ENCODE measurements at places on chromosomes 7 and 10. TPM values are rescaled to one million over a fixed set of nuclear protein-coding genes. Genes with fewer than 3 reads are reported as not detected.

- no peak for DNase-seq
These were observed 31.1 kb downstream of the CAMK2G start for GRCh38 chr10:73843261-73843660.

- no peak for DNase-seq
These were observed 75.7 kb downstream of the LYZL2 start for GRCh38 chr10:30553626-30554439.

- DNase-seq: no peak
These were observed 55.4 kb downstream of the TNS3 start for GRCh38 chr7:47526466-47526865.

DNA sequence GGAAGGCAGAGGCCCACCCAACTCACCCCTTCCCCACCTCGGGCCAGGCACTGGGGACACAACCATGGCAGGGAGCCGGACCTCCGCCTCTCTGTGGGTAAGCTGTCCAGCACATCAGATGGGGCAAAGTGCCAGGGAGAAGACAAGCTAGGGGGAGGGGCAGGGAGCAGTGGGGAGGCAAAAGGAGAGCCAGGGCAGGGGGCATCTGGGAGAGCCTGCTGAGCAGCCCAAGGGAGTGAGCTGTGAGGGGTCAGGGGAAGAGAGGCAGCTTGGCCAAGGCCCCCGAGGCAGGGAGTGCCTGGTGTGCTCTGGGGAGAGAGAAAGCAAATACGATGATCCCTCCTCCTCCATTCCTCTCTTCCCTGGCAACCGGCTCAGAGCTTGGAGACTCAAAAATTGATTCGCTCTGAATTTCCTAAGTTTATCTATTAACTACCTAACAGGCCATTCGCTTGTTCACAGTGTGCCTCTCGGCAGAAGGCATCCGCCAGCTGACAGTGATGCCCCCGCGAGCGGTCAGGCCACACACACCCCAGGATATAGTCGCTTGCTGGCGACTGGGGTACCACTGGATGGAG lies 4.5 kb downstream of the CAMK2B start:
- DNase-seq: peak; percentile 23

GRCh38 chr7:12210179-12211053 lies 678 bp upstream of the TMEM106B start:
- no peak for DNase-seq

GRCh38 chr7:139867847-139868246 lies 38.8 kb downstream of the TBXAS1 start:
- no peak for DNase-seq

DNA sequence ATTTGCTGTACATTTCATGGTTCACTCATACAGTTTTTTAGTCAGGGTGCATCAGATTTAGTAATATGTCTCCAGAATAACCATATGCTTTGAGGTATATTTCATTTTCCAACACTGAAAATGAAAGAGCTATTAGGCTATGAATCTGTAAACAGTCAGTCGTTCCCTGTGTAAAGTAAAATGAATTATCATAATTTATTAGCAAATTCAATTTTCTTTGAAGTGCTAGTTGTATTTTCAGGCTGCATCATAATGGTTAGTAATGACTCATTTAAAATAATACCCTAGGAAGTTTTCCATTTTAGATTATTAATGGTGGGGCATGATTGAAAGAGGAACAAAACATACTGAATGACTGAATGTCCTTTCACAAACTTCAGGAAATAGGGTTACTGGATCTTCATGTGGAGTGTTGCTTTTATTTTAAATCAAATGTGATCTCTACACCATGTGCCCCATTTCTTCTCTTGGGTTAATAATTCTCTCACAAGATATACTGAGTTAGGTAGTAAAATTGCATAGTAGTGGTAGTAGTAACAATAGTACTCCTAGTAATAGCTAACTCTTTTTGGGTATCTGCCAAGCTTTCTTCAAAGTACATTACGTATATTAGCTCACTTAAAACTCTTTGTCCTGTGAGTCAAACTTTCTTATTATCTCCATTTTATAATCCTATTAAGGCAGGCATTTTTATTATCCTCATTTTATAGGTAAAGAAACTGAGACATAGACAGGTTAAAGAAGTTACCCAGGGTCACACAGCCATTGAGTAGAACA lies 476.5 kb downstream of the SUGCT start:
- DNase-seq: no peak

DNA sequence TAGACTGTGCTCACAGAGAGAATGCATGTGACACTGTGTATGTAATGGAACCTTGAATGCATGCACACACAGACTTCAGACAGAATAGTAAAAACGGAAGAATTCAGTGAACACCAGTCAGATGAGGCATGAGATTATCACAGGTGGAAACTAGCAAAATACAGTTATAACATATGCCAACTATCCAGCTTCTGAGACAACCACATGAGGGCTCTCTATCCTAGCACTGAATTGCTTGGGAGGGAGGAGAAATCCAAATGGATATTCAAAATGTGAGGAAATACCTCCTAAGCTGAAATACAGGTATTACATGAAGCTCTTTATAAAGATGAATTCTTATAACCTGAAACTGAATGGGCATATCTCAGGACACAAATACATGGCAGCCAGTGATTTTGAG lies 30.6 kb downstream of the GARS1 start:
- DNase-seq: no peak

DNA sequence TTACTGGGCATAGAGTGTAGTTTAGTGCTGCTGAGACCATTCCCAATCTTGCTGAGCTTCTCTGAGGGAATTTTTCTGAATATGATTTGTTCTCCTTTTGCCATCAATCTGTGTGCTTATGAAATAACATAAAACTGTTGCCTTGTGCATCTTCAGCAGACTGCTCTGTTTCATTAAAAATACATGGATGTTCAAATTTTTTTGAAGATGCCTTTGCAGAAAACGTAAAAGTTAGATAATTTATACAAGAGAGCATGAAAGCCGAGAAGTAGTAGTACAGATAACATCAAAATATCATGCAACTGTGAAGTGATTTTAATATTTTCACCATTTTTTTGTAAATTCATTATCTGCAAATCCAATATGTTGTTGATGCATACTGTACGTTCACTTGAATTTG lies 174.7 kb upstream of the CSTF2T start:
- no peak for DNase-seq

GRCh38 chr7:7156663-7157062 lies 25.7 kb upstream of the C1GALT1 start:
- no peak for DNase-seq

GRCh38 chr7:45155357-45155900 lies 2.2 kb upstream of the RAMP3 start:
- DNase-seq: no peak

DNA sequence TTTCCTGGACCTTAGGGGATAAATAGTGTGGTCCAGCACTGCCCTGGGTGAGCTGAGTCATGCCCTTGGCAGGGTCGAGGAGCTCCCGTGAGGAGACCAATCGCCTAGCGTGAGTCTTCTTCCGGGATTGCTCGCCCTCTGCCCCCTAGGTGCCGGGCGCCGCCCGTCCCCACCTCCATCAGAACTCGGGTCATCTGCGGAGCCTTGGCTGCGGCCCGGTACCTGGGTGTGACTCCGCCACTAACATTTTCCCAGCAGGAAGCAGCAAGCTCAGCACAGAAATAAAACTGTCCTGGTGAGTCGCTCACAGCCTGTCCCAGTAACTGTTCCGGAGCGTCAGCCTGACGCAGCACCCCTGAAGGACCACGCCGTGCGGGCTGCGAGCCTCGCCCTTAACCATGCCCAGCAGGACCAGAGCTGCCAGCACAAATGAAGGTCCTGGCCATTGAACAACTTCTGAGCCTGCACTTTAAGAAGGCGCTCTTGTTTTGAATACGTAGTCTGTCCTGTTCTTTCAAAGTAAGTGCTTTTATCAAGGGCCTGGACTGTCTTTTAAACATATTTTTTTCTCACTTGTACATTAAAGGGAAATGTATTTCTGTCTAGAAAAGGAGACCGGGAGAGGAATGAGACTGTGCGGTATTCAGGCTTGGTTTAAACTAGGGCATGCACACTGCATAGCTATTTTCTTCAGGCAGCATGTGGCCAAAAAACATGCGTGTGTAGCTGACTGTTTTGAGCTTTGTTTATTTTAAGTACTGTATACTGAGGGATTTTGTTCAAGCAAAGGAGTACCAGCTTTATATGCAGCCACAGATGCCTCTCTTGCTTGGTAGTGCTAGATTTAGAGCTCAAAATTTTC lies 136.7 kb downstream of the HECW1 start:
- peak; percentile 86 for DNase-seq

DNA sequence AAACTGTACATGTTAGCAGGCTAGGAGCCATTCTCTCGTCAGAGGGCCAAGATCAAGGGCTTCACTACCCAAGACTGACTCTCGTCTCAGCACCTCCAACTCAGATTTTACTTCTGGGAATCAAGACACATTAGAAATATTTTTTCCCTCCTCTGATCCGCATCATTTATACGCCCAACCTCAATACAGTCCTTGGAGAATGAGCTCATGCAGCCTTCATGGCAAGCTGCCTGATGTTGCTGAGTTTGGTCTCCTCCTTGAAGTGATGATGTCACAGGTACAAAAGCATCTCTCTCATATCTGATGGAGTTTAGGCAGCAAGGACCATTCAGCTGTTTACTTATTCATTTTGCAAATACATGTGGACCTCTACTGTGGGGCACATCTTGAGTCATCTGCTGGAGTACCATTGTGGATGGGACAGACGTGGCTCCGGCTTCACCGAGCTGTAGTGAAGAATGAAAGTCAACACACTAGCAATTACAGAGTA lies 114.0 kb downstream of the BMPER start:
- no peak for DNase-seq

- DNase-seq: no peak
These were observed 132.4 kb upstream of the FOXK1 start for GRCh38 chr7:4549681-4550080.

DNA sequence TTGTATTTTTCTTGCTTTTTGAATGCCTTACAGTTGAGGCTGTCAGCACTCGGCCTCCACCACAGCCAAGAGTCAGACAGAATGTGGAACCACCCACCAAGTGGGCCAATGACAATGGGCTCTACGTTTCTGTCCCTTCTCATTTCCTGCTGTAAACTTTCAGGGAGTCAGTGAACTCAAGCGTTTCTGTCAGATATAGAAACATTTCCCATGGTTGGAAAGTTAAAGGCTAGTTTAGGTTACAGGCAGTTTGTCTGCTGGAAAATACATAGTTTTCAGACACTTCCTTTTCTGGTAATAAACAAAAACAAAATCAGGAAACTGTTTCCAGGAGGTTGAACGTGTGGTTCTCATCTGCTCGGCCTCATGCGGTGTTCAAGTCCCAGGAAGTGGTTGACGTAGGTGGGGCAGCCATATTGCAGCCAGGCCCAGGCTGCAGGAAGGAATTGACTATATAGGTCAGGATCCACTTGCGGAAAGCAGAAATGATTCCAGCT lies 245.1 kb downstream of the CAMK1D start:
- DNase-seq: no peak

GRCh38 chr7:135991322-135991721 lies 14.2 kb upstream of the MTPN start:
- DNase-seq: no peak

DNA sequence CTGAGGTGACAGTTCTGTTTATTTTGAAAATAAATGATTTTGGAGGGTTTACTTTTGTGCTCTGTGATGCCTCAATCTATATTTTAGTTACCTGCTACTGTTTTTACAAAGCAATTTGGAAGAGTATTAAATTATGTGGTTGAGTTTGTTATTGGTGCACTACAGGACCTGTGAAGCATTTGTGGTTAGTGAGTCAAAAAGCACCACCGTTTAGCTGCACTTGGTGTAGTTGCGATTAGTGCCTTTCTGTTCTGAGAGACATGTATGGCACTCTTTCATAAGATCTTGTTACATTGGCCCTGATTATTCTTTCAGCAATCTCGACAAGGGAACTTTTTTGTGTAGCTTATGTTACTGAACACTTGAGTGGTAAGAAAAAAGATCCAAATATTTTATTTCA lies 132.2 kb downstream of the BBS9 start:
- DNase-seq: no peak

DNA sequence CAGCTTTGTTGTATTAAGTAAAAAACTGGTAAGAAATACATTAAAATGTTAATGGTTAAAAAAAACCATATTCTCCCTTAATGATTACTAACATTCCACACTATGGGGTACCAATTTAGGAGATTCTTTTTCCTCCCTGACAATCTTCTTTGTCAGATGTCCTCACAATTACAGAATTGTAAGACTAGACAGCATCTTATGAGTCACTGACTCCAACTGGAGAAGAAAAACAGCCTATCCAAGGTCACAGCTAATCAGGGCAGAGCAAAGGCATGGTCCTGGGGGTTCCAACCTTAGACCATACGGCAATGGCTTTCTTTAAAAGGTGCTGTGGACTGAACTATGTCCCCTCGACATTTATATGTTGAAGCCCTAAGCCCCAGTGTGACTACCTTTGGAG lies 127.6 kb downstream of the DLG5 start:
- DNase-seq: no peak

Gene CYP3A4
- not detected for total RNA-seq

Gene SEMA4G
- total RNA-seq: 6.6 TPM

Gene DUS4L
- total RNA-seq: 13.1 TPM

Gene CYP2W1
- not detected for total RNA-seq

Gene BLNK
- not detected for total RNA-seq

Gene CPA1
- total RNA-seq: not detected

Gene SPDYE5
- total RNA-seq: not detected

Gene SYCE1
- not detected for total RNA-seq

Gene LRRN3
- total RNA-seq: not detected
